Activated CD8-positive, alpha-beta memory T cell treated with anti-CD3 and anti-CD28 coated beads, Interleukin-2, amount 10 ng/mL, durations not matched to agents 7 days and 5 days (primary cell): ENCODE measurements at places on chromosomes 5 and 9. TPM values are rescaled to one million over a fixed set of nuclear protein-coding genes. Genes with fewer than 3 reads are reported as not detected.
A peak's percentile ranks its signal among the peaks of the same experiment; 100 is the strongest.

The C5orf52 gene
- total RNA-seq = not detected

The ITK gene
- total RNA-seq = 215 TPM

DNA sequence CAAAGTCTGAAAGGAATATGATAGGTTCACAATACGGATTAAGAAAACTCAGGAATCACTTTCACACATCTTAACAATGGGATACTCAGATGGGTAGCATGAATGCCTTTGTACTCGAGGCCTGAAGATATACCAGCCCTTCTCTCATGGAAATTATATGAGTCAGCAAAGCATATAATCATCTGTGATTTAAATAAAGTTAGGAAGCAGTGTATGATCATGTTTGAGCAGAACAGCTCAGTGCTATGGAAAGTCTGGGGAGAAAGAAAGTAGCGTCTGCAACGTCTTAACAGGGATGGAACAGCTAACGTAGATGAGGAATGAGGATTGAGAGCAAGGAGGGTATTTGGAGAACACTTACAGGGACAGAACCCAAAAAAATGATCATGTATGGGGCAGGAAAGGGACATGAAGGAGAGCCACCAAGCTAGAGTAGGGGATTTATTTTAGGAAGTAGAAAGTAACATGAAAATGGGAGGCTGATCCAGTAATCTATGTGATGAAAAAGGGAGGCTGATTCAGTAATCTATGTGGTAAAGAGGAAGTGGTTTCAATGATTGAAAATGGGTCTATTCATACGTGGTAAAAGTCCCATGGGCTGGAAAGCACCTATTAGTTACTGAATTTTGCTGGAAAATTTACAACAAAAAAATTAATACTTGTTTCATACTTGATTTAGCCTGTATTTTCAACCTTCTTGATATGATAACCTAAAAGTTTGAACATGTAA is 85.9 kb downstream of the GNA14 start:
- no peak for DNase-seq
- no peaks in the 10 kb centered on the region for H3K4me1 ChIP-seq
- no peaks in the 10 kb centered on the region for H3K36me3 ChIP-seq
- peaks cover 27% of the 10 kb centered on the region for H3K27me3 ChIP-seq

- H3K27ac ChIP-seq = peak overlapping the region; percentile 75
- peak overlapping the region; percentile 8 for H3K4me3 ChIP-seq
- DNase-seq = peak; percentile 86
- peaks cover 53% of the 10 kb centered on the region for H3K4me1 ChIP-seq
Observed at GRCh38 chr9:129944506-129945116, 98.4 kb downstream of the FNBP1 start.

DNA sequence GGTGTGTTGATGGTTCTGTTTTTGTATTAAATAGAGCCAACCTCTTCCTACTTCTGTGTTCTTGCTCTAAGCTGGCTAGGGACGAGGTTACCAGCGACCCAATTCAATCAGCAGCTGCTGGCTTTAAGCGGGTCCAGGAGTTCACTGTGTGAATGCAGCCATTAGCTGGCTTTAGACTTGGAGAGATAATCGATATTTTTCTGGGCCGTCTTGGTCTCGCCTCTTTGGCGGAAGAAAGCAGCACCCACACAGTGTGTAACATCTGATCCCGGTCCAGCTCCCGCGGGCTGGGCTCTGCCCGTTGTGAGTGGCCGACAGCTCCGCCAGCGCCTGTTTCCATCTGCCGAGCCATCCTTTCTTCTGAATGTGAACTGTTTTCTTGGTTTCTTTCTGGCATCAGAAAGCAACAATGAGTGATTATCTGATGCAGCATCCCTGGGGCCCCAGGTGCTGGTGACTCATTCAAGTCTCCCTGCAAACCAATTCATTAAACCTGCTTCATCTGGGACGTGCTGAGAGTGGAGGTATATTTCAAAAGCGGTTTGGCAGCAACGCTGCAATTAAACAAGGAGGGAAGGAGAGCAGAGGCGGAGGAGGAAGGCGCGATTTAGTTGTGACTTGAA is 90.8 kb upstream of the IRX4 start:
- H3K4me3 ChIP-seq = no peak overlapping the region
- H3K4me1 ChIP-seq = no peaks in the 10 kb centered on the region
- no peak overlapping the region for H3K27ac ChIP-seq
- no peaks in the 10 kb centered on the region for H3K36me3 ChIP-seq
- no peak for DNase-seq

- no peaks in the 10 kb centered on the region for H3K27me3 ChIP-seq
- no peaks in the 10 kb centered on the region for H3K36me3 ChIP-seq
- no peak overlapping the region for H3K27ac ChIP-seq
- no peak overlapping the region for H3K4me3 ChIP-seq
- DNase-seq = no peak
Observed at GRCh38 chr9:70537084-70537483, 122.6 kb upstream of the KLF9 start.

GRCh38 chr5:81638471-81638870 is 112.4 kb downstream of the SSBP2 start:
- H3K4me3 ChIP-seq = no peak overlapping the region
- no peaks in the 10 kb centered on the region for H3K27me3 ChIP-seq
- peaks cover 3% of the 10 kb centered on the region for H3K36me3 ChIP-seq
- no peak for DNase-seq
- H3K4me1 ChIP-seq = no peaks in the 10 kb centered on the region

- no peak for DNase-seq
- no peak overlapping the region for H3K27ac ChIP-seq
- peaks cover 3% of the 10 kb centered on the region for H3K36me3 ChIP-seq
- H3K27me3 ChIP-seq = no peaks in the 10 kb centered on the region
Observed at GRCh38 chr9:34310215-34310614, 18.9 kb downstream of the KIF24 start.

DNA sequence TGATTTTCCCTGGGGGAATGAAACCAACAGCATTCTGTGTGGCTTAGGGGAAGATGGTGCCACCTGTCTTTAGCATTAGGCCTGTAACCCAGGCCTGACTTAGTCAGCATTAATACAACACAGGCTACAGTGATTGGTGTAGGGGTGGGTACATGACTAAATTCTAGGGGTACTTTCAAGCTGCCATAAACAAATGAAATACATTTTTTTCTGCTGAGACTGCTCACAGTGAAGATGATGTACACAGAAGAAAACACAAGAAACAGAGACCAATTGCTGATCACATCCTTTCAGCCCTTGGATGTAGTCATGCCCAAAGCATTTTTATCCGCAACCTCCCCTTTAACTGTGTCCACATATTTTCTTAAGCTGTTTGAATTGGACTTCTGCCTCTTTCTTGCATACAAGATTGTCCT is 527.2 kb downstream of the KCTD16 start:
- H3K4me3 ChIP-seq = no peak overlapping the region
- no peak for DNase-seq
- no peaks in the 10 kb centered on the region for H3K36me3 ChIP-seq
- H3K27ac ChIP-seq = no peak overlapping the region
- H3K4me1 ChIP-seq = no peaks in the 10 kb centered on the region
